ENCODE measurements at places on chromosomes 7 and 10. TPM values are rescaled to one million over a fixed set of nuclear protein-coding genes. Genes with fewer than 3 reads are reported as not detected.

The FOXL3 gene
- polyA plus RNA-seq, result not detected

The PLEKHS1 gene
- 0.38 TPM for polyA plus RNA-seq

The GNGT1 gene
- not detected for polyA plus RNA-seq

The DOCK1 gene
- polyA plus RNA-seq, result 70.0 TPM

The PPP3CB gene
- 73.1 TPM for polyA plus RNA-seq

The CRYGN gene
- 4.4 TPM for polyA plus RNA-seq

The PPP1R9A gene
- polyA plus RNA-seq, result 40.1 TPM

The TMEM196 gene
- not detected for polyA plus RNA-seq

The TSPAN33 gene
- 61.0 TPM for polyA plus RNA-seq

The FXYD4 gene
- polyA plus RNA-seq, result not detected

The CYP3A7 gene
- 1.2 TPM for polyA plus RNA-seq

The FBXL13 gene
- 4.3 TPM for polyA plus RNA-seq

The PTF1A gene
- not detected for polyA plus RNA-seq

The COL28A1 gene
- 11.9 TPM for polyA plus RNA-seq

The TYSND1 gene
- polyA plus RNA-seq, result 12.4 TPM

The VPS37D gene
- polyA plus RNA-seq, result 9.4 TPM

The BEND7 gene
- 40.7 TPM for polyA plus RNA-seq

The CPN1 gene
- polyA plus RNA-seq, result 3.0 TPM
